ENCODE measurements at places on chromosomes 2 and 18.
A peak's percentile ranks its signal among the peaks of the same experiment; 100 is the strongest.

DNA sequence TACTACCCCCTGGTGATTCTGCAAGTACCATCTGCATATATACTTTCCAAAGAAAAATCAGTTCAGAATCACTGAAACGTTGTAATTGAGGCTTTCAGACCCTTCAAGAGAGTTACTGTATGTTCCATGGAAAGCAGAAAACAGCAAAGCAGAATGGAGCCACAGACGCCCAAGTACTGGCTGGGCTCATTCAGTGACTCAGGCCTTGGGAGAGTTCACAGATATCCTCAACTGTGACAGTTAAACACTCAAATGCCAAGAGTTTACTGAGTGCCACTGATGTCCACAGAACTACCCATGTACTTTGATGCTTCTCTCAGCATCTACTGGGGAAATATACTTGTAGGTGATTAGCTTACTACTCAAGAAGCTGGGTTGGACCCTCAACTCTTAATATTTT, 303.4 kb downstream of the TCF4 start:
- no peak for DNase-seq

DNA sequence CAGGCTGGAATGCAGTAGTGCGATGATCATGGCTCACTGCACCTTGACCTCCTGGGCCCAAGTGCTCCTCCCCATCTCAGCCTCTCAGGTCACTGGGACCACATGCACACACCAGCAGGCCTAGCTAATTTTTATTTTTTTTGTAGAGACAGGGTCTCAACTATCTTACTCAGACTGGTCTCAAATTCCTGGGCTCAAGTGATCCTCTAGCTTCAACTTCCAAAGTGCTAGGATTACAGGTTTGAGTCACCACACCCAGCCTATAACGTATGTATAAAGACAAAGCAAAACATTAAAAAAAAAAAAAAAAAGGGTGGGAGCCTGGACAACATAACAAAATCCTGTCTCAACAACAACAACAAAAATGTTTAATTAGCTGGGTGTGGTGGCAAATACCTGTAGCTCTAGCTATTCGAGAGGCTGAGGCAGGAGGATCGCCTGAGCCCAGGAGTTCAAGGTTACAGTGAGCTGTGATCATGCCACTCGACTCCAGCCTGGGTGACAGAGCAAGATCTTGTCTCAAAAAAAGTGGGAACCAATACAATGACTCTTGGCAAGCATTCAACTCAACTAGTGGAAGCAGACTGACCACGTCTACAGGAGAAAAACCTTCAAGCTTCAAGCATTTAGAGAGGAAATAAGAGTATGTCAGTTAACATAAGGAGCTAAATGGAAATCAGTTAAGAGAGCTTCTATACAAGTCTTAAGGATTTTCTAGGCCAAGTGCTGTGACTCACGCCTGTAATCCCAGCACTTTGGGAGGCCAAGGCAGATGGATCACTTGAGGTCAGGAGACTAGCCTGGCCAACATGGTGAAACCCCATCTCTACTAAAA, 2.6 kb downstream of the GTF3C2 start:
- no peak for DNase-seq

GRCh38 chr18:79343567-79344207, 52.0 kb upstream of the NFATC1 start:
- DNase-seq, result no peak

DNA sequence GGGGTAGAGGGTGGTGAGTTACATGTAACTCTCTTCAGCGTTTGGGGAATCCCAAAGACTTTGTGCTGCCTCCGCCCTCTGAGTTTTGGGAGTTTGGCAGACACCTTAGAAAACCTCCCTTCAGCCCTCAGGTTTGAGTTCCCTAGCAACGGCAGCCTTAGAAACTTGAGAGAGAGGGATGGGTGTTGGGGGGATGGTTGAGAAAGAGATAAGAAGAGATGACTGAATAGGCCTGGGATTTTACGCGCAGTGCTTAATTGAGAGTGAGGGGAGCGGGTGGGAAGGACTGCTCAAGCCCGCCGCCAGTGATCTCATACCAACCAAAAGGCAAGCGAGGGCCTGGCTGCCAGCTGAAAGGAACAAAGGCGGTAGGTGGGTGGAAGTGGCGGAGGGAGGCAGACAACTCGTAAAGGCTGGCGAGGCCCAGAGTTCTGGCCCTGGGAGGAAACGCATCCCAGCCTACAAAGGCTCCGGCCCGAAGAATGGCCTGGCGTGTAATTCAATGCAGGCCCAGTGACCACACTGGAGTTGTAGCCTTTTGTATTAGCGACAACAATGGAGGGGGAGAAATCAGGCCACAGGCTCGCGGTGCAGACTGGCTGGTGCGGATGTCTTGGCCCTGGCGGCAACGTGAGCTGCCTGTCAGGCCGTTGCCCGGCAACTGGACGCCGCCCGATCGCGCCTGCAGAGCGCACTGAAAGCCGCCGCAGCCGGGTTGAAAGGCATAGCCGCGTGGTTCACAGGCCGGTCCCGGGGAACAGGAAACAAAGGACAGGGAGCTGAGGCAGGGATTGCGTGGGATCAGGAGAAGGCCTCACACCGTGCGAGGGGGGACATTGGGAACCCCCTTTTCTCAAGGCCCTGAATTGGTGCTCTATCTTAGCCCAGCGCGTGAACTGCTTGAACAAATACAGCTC, 39.9 kb upstream of the DARS1 start:
- peak; percentile 32 for DNase-seq

- no peak for DNase-seq
Measured at GRCh38 chr2:143891879-143892308, 628.0 kb downstream of the ZEB2 start.

DNA sequence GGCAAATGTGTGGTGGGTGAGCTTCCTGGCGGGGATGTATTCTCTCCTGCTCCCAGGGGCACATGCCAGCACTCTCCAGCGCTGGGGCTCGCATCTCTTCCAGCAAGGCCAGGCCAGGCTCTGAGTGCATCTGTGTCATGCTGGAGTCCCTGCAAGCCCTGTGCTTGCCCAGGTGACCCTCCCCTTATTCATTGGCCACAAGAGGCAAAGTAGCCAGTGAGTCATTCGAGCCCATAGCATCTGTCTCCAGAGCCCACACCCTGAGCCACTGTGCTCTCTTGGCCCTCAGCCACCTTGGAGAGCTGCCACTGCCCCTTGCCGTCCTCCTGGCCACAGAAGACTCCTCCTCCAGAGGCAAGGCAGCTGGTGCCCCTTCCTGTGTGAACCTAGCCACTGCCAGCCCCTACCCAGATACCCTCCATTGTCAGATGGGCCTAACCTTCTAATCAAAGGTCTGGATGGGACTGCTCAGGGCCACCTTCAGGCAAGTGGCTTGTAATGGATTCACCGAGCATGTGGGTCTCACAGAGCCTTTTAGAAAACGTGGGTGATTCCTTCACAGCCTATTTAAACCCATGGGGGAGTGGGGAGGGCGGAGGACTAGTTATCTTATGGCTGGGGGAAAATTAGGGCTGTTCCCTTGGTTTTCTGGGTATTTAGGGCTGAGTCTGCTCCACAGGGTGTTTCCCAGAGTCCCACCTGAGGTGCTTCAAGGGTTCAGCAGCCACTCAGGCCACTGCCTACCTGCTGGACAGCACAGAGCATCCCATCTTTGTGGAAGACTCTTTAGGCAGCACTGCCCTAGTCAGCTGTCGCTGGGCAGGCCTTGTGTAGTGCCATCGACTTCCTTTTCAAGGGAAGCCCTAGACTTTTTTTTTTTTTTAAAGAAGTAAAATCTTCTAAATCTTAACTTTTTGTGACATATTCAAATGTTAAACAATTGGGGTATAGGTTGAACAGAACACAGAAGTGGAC, 137.4 kb downstream of the ACOXL start:
- no peak for DNase-seq

DNA sequence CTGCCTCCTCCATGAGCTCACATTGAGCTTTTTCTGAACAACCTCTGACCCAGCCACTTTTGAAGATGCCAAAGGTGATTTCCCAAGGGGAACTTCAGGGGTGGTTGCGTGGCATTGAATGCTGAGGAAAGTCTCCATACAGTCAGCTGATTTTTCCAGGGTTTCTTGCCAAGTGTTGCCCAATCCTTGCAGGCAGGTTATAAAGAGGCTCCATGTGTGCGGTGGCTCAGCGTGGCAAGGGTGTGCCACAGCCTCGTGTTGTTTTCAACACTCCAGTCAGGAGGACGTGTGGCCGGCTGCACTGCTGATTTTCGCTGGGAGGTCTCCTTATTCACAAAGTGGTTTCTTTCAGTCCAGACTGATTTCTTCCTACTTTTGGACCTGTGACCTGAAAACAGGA, 81.4 kb upstream of the GATA6 start:
- DNase-seq, result no peak

DNA sequence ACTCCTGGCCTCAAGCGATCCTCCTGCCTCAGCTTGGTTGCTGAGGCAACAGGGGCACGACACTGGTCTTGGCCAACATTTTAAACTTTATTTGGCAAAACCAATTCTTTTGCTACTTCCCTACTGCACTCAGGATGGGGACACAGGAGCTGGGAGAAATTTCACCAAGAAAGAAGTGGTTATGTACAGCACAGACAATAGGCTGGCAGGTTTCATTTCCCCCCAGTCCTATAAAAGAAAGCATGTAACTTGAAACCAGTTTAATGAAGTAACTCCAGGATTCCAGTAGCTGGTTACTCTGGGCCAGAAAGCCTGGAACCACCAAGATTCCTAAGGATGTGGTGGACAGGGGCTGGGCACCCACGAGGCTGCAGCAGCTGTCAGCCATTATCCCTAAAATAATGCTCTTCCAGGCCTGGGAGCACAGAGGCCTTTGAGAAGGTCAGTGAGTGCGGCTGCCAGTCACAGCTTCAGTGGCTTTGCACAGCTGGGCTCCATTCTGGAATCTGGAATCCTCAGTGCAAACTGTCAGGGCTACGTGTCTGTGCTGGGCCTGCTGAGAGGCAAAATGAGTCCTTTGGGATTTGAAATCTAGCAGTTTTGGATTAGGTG, 142.3 kb upstream of the ITGA6 start:
- peak; percentile 79 for DNase-seq

DNA sequence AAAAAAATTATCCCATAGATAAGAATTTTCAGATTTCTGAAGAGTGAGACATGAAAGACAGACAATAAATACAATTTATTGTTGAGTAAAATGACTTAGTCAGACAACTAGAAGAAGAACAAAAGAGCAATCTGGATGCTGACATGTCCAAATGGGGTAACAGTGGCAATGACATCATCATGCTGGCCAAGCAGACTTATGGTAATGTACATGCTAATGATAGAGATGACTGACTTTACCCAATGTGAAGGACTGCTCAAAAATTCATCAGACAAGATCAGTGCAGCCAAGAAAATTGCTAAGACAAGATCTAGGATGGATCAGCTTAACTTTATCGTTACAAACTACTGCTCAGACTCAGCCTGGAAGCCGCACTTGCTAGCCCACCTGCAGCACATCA, 70.5 kb upstream of the SRD5A2 start:
- no peak for DNase-seq

GRCh38 chr18:68960355-68960754, 162.5 kb downstream of the CCDC102B start:
- no peak for DNase-seq

- DNase-seq, result peak; percentile 95
Measured at GRCh38 chr2:120253021-120253882, 600 bp downstream of the RALB start.

DNA sequence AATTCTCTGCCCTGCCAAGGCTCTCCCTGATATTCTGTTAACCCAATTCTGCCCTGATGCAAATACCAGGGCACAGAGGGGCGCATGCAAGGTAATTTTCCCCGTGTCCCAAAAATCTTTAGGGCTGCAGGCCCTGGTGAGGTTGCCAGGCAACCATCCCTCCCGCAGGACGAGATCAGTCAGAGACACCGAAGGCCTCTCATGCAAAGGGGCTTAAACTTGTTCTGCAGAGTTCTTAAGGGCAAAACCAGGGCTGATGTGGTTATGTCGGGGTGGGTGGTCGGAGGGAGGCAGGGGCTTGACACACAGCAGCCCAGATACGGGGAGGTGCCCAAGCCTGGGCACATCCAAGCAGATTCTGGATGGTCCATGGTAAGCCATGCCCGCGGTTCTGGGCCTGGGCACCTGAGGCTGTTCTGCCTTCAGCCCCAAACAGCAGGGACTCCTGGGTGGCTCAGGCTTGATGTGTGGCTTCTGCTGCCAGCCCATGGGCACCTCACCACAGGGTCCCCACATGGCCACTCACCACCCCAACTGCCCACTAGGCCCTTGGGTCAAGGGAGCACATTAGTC, 27.2 kb downstream of the STEAP3 start:
- no peak for DNase-seq

DNA sequence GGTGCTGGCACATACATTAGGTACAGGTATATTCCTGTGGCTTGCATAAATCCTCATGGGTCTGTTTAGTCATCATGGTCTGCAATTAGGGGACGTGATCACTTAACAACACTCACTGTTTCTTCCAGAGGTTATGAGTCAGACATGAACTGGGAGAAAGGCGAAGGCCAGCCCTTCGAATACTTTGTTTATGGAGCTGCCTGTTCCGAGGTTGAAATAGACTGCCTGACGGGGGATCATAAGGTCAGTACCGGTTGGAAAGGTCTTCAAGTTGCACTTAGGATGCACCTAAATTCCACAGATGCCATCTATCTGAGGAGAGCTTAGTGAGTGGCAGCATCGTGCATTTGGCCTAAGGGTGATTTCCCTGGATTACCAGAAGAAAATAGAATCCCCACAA, 76.9 kb downstream of the AOX1 start:
- no peak for DNase-seq

- DNase-seq, result peak; percentile 37
Measured at GRCh38 chr2:231483398-231484329, 19.4 kb upstream of the NCL start.

All from suppressor macrophage treated with lipopolysaccharide for 4 hours (primary cell).